ENCODE measurements at places on chromosomes 11 and 22.

- peak; percentile 89 for DNase-seq
Observed at GRCh38 chr11:69444381-69445130, 36.9 kb upstream of the LINC01488 start.

- DNase-seq, result no peak
Observed at GRCh38 chr11:2930704-2931419, 1.6 kb upstream of the PHLDA2 start.

DNA sequence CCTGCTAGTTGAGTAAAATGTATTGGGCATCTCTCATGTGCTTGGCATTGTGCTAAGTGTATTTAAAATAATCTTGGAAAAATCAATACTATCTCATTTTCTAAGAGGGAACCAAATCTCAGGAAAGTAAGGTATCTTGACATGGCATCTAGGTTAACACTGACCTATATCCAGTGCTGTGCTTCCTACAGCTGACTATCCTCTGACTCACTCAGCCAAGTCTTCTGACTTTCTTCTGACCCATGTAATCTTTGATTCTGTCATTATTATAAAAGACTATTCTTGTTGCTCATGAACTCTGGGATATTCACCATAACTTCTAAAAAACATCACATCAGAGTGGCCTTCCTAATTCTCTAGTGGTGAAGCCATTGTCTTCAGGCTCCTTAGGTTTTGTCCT is 304.1 kb upstream of the TENM4 start:
- DNase-seq, result no peak

DNA sequence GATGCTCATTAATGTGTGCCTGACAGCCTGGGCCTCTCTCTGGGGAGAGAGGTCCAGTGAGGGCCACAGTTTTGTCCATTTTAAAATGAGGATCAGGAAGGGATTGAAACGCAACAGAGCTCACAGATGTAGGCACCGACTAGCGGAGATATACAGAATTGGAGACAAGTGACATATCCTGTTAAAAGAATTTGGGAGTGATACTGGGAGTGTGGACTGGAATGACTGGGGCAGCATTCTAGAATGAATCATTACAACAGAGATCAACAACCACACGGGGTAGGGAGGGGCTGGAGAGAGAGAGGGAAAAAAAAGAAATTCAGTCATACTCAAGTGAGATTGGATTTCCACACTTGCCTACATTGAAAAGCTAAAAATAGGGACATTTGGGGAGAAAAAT is 2.5 kb upstream of the NCAM1 start:
- no peak for DNase-seq

DNA sequence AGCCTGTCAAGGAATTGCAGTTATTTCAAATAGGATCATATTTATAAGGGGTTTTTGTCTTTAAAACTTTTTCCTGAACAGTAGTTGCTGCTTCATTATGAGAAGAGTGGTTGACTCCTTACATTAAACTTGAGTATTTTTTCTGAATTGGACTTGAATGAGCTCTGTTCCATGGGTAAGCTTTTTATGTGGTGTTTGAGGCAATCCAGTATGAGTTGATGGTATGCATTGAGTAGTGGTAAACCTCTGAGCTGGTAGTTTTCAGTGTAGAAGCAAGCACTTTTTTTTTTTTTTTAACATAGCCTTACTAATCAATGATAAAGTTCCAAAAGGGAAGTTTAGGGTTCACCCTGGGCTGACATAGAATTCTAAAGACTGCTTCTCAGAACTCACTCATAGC is 3.4 kb downstream of the KMT2A start:
- no peak for DNase-seq

DNA sequence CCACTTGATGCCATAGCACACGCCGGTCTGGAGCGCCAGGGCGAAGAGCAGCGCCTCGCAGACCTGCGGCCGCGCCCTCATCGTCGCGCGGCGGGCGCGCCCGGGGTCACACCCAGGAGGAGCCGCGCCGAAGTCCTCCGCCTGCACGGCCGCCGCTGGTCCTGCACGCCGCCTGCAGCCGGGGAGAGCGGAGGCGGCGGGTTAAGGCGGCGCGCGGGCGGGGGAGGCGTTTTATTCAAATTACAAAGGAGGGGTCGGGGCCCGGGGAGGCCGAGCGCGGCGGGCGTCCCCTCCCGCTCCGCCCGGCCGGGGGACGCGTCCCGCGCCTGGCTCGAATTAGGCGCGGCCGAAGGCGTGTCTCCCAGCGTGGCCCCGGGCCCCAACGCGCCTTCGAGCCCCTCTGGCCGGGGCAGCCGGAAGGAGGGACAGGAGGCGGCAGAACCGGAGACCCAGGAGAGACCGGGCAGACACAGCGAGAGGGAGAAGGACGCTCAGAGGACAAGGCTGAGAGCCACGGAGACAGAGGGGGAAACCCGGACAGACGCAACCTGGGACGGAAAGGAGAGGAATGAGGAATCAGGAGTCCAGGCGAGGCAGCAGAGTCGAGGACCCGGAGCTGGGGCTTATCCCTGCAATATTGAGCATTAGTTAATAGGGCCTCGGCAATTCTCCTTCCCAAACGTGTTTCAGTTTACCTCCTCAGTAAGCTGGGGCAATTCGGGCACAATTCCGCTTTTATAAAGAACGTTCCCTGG is at the start of gene WNT11:
Gene WNT11, minus strand, starts transcription at position 176 of the 755 bp plus-strand sequence. Its CDS starts 95 bp downstream, at position 81.
- DNase-seq, result no peak

DNA sequence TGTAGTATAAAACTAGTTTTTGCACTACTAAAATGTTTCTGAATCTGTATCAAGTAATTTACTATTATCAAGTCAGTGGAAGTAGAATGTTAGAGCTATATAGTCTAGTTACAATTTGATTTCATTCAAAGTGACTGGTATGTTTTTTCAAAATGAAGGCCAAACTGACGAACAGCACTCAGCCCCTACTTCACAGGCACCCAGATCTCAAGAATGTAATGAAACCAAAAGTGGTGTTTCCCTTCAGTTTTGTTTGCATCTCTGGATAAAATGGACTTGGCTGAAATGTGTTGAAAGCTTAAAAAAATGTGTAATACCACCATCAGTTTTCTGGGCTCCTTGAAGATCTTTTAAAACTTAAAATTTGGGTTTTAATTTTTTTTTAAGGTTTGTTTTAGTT is 46.4 kb downstream of the QSER1 start:
- no peak for DNase-seq

DNA sequence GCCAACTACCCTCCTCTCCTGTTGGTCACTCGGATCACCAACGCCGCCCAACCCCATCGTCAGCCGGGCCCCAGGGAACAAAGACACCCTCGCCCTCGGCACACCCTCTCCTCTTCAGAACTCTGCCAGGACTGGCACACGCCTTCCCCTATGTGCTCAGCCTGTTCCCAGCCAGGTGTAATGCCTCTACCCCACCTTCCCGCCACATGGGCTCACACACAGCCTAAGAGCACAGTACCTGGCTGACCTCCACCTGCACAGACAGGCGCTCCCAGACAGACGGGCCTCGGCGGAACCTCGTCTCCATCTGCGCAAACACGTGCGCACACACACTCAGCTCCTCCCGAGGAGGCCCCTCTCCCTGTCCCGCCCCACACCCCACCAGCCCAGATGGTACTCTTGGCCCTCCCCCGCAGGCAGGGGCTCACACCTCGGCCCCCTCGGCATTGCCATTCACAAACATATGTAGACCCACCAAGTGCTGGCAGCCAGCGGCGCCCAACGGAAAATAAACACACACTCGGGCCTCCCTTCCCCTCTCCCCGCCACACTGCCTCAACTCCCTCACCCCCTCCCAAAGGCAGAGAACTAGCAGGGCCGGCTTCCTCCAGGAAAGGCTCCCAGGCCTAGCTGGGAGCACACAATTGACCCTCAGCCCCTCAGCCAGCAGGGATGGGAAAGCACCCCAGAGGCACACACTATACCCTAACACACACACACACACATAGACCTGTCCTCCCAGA is 8.5 kb downstream of the ELFN2 start:
- no peak for DNase-seq

DNA sequence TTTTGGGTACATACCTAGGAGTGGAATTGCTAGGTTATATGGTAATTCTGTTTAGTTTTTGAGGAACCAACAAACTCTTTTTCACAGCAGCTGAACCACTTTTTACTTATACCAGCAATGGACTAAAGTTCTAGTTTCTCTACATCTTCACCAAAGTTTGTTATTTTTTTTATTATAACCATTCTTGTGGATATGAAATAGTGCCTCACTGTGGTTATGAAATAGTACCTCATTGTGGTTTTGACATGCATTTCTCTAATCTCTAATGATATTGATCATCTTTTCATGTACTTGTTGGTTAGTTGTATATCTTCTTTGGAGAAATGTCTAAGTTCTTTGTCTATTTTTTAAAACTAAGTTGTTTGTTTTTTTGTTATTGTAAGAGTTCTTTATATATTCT is 27.2 kb downstream of the STIM1 start:
- no peak for DNase-seq

- DNase-seq, result no peak
Observed at GRCh38 chr11:123241874-123242543, 47.0 kb upstream of the CLMP start.

DNA sequence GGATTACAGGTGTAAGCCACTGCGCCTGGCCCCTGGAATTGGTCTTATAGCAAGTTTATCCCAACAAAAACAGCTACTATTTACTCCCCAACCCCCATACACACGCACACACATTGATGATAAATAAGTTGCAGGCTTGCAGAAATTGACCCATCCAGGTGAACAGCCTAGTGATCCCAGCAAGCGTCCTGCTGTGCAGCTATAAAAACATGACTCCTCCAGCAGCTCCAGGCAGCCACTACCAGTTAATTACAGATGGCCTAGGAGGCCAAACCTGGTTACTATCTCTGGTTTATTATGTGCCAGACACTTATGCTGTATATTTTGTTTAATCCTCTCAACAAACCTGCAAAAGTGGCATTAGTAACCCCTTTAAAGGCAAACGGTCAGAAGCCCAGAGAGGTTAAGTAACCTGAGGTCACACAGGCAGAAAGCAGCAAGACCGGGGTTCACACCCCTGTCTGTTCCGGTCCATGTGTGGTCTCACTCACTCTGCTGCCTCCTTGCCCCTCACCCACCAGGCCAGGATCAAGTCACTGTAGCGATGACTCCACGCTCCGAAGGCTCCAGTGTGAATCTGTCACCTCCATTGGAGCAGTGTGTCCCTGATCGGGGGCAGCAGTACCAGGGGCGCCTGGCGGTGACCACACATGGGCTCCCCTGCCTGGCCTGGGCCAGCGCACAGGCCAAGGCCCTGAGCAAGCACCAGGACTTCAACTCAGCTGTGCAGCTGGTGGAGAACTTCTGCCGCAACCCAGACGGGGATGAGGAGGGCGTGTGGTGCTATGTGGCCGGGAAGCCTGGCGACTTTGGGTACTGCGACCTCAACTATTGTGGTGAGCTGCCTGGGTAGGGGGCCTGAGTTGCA is 6.6 kb downstream of the F2 start:
- no peak for DNase-seq

- DNase-seq, result peak; percentile 87
Observed at GRCh38 chr22:24289114-24289513, 18.5 kb downstream of the SPECC1L start.

DNA sequence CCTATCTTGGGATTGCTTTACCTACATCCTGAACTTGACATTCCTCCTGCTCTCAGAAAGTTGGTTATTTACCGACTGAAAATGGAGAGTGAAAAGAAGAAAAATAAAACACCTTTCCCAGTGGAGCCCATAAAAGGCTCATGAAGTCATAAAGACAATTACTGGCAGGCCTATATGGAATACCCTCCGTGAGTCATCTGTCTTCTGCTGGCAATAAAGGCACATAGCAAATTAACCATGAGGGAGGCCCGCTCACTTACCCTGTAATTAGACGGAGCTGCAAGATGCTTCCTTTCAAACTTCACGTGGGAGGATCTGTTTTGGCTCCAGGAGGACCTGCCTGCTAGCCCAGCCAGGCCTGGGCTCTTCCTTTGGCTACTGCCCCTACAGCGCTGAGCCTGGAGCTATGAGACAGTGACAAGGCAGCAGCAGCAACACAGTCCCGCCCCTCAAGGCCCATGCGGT is 540.4 kb downstream of the BUD13 start:
- DNase-seq, result no peak

GRCh38 chr11:70103256-70103975 is 25.3 kb downstream of the ANO1 start:
- DNase-seq, result no peak

DNA sequence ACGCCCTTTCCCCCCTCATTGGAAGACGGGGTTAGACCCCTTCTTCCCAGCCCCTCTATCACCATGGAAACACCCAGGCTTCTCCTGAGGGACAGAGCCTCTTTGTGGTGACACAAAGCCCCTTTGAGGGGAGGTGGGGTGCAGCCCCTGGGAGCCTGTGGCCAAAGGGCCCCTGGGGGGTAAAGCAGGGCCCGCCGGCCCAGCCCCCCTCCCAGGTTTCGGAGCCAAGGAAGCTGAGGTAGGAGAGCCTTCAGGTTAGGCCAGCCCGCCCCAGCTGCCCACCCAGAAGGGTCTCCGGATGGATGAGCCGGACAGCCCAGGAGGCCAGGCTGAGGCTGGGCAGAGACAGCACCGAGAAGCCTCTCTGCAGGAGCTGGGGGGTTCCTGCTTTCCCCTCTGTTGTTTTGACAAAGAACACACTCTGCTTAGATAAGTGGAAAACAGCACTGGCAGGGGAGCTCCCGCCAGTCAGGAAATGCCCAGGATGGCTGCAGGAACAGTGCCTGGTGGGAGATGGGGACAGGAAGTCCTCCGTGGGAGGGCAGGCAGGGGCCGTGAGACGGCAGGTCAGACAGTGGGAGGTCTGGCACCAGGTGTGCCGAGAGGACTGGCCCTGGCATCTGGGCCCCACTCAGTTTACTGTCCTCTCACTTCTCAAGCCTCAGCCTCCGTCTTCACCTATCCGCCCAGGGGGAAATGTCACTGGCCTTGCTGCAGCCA is 18.2 kb downstream of the ARVCF start:
- DNase-seq, result no peak

GRCh38 chr11:12192794-12193514 is 82.6 kb downstream of the MICAL2 start:
- no peak for DNase-seq

DNA sequence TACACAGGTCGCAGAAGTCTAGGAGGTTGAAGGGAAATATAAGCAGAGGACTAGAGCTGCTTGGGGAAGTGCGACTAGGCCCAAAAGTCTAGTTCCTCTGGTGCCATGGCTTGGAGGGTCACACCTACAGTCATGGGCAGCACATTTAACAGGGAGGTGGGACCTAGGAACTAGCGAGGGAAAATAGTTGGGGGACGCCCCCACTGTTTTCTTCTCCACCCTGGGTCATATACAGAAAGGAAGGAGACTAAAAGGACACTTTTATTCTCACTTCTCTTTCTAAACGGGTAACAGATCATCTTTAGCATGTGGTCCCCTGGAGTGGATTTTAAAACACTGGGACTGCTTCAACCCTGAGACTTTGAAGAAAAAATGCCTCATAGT is 16.6 kb downstream of the APIP start:
- DNase-seq, result no peak

GRCh38 chr11:111379602-111380136 is 594 bp upstream of the POU2AF1 start:
- no peak for DNase-seq

GRCh38 chr22:27213294-27213693 is 555.9 kb downstream of the MIAT start:
- DNase-seq, result no peak

GRCh38 chr11:30585892-30586250 is 282 bp downstream of the MPPED2 start:
- DNase-seq, result no peak

GRCh38 chr11:102473543-102473942 is 21.0 kb upstream of the TMEM123 start:
- no peak for DNase-seq

Data from GM04504 (cell line).